ENCODE measurements at places on chromosomes 3 and 15.

- DNase-seq = no peak
These were observed 52.7 kb downstream of the TLE3 start for GRCh38 chr15:70045045-70045444.

GRCh38 chr3:33074217-33075067 is 22.5 kb downstream of the GLB1 start:
- peak; percentile 42 for DNase-seq

GRCh38 chr3:35602395-35602936 is 36.9 kb upstream of the ARPP21 start:
- no peak for DNase-seq

GRCh38 chr15:32030795-32031194 is 480 bp downstream of the CHRNA7 start:
- DNase-seq = no peak

- DNase-seq = no peak
These were observed 101.7 kb downstream of the EEFSEC start for GRCh38 chr3:128254967-128255366.

DNA sequence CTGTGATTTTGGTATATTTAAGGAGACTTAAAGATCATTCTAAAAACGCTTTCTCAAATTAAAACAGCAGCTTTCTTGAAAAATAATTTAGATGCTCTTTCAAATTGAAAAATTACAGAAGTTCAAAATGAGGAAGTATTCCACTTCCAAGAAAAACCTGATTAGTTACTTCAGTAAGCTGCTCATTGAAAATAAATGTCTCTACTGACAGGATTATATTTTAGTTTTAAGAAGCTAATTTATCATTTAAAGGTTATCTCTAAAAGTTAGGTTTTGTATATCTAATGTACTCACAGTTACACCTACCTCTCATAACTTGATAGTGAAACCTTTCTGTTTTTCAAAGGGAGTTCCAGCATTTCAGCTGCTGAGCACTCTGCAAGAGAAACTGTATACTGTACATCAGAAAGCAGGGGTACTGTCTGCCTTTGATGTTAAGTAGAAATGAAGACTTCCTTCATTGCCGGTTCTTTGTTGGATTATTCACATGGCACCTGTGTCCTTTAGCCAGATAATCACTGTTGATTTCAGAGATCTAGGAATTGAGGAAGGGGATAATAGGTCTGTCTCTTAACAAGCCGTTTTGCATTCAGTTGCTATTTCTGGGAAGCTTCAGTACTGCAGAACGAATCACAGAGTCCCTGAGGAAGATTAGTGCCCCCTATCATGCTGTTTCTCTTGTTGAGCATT is 161.6 kb downstream of the TCF12 start:
- no peak for DNase-seq

DNA sequence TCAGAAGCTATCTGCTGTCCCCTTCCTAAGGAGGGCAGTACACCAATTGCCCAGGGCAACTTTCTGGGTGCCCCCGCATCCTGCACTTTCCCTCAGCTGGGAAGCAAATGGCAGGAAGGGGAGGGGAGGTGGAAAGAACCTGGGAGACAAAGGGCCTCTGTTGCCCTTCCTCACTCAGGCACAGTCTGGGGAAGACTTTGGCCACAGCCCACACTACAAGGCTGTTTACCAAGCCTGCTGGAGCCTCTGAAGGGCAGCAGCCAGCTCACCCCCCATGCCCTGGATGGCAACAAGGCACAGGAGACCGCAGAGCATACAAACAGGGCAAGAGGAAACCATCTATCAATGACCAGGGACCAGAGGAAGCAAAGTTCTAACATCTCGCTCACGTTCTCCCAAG is 42.4 kb downstream of the ARRDC4 start:
- DNase-seq = no peak

- no peak for DNase-seq
These were observed 57.6 kb downstream of the FNDC3B start for GRCh38 chr3:172096881-172097420.

Measured in GM04504 (cell line).